AML-193 (cell line): ENCODE measurements at places on chromosomes 5 and 9.
A peak's percentile ranks its signal among the peaks of the same experiment; 100 is the strongest.

DNA sequence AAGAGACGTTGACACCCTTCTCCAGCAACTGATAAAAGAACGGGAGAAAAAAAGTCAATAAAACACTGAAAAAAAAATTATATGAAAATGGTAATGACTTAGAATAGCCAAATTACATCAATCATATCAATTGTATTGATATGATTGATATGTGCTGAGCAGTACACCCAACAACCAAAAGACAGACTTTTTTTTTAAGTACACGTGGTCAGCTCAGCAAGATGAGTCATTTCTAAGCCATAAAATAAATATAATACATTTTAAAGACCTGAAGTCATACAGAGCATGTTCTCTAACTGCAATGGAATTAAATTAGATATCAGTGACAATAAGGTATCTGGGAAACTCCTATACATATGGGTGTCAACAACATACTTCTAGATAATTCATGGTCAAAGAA is 30.9 kb upstream of the OLFM1 start:
- DNase-seq, result no peak

- DNase-seq, result no peak
Observed at GRCh38 chr5:124584991-124585715, 161.3 kb downstream of the ZNF608 start.

DNA sequence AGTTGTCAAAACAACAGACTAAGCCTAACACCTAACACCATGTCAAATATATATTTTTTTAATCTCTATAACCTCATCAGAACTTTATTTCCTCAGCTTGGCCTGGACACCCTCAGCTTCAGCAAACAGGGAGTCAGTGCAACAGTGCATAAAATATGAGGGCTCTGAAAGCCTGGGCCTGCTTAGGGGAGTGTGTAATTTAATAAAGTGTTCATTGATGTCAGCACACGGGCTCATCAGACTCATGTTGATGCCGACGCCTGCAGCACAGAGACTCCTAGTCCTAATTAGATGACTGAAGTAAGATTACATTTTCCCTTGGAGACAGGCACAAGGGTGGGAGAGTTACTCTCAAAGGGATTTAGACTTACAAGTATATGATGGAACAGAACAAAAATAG is 37.8 kb downstream of the CDH10 start:
- no peak for DNase-seq

GRCh38 chr5:41924872-41925554 is at the start of gene FBXO4:
Gene FBXO4, plus strand, starts transcription at chr5:41925281. Its CDS starts 29 bp downstream, at chr5:41925310.
- DNase-seq, result peak; percentile 84

DNA sequence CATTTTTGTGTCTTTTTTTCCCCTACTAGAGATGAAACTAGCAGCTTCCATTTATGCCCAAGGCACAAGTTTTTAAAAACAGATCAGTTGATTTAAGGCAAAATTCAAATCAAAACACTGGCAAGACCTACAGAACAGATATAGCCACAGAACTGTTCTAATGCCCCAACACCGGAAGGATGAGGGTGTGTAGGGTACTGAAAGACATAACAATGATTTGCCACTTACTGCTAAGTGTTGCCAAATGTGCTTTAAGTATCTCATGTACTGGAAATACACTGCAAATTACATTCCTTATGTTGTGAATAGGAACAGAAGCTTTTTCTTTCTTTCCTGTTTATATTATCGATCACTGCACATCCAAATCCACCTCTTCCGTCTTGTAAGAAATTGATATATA is 189.0 kb downstream of the CETN3 start:
- DNase-seq, result no peak

GRCh38 chr5:56190497-56190896 is 42.6 kb downstream of the ANKRD55 start:
- no peak for DNase-seq

- DNase-seq, result no peak
Observed at GRCh38 chr5:35660451-35660850, 42.8 kb downstream of the SPEF2 start.

DNA sequence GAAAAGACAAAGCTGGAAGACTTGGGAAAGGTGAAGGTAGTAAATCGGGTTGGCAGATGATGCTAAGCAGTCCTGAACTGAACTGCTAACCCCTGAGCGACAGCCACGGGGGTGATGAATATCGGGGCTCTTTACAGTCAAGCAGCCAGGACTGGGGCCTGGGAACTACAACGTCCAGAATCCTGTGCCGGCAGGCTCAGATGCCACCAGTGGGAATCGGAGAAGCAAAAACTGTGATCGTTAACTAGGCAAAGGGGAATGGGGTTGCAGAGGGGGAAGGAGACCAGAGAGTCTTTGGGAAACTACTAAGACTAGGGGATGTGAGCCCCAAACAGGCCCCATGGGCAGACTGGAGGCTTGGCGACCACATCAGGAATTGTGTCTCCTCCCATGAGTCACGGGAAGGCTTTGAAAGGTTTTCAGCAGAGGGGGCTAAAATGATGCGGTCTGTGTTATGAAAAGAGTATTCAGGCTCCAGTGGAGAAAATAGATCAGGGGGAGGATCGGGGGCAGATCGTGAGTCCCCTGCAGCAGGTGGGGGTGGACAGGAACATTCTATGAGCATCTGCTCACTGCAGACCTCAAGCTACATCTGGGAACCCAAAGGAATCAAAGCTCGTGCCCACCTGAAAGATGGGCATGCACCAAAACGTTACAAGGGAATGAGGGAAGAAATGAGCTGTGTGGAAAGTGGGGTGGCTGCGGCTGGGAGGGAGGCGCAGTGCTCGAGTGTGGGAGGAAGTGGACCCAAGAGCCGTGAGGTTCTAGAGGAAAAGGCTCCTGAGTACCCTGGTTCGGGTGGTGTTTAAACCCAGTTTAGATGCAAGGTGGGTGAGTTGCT is 53.8 kb downstream of the HRH2 start:
- no peak for DNase-seq

DNA sequence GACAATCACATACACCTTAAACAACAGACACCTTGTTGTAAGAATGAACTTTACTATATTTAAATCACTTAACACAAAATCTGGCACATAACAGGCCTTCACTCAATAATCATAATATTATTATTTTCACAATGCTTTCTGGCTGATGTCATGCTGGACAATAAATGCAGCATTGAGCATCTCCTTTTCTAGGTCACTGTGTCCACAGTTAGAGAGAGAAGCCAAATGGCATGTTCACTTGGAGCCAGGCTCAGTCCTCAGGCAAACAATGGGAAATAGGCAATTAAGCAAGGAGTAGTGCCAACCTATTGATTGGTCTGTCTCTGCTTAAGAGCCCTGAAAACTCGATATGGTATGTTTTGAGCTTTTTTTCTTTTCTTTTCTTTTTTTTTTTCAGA is 50.6 kb upstream of the KLF4 start:
- no peak for DNase-seq

- DNase-seq, result no peak
Observed at GRCh38 chr5:130529511-130530485, 625.5 kb downstream of the CHSY3 start.

DNA sequence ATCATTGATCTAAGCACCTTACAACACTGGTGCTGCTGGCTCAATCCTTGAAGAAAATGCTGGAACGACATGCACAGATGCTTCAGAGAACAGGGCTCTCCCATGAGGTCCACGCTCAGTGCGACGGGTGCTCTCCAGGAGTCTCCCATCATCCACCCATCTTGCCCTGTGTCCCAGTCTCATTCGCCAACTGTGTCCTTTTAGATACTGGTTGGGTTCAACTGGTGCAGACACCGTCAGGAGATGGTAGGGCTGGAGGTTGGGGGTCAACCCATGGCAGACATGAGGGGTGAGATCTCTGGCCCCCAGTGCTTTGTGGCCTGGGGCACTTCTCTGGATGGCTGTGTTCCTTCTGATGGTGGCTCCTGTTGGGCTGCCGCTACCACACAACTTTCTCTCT is 1.6 kb upstream of the OBP2B start:
- DNase-seq, result no peak

GRCh38 chr9:87263291-87263690 is 234.4 kb upstream of the DAPK1 start:
- DNase-seq, result no peak

DNA sequence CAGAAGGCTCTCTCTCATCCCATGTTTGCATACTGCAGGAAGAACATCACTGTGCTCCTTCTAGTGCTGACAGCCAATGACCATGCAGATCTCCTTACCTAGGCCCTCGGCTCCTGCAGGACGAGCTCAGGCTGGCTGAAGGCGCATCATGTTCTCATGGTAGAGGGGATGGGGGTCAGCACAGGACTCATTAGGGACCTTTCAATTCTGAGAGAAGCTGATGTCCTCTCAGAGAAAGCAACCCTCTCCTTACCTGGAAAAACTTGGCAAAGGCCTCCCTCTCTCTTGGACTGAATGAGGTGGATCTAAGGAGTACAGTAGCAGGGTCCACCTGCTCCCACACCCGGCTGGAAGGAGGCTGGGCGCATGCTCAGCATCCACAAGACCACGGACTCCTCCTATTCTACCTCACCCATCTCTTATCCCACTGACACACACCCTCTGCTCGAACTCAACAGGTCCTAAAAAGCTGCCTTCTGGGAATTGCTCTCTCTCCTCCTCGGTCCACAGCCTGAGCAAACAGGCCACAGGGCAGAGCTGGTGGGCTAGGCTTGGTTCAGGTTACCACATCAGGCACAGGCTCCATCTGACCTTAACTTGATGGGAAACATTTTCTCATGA is 2.9 kb downstream of the IPPK start:
- DNase-seq, result no peak

- no peak for DNase-seq
Observed at GRCh38 chr5:104267320-104268015, 704.9 kb upstream of the NUDT12 start.

- DNase-seq, result no peak
Observed at GRCh38 chr5:18992264-18992663, 995.7 kb downstream of the CDH18 start.

- no peak for DNase-seq
Observed at GRCh38 chr5:59786334-59786805, 107.2 kb downstream of the PDE4D start.

DNA sequence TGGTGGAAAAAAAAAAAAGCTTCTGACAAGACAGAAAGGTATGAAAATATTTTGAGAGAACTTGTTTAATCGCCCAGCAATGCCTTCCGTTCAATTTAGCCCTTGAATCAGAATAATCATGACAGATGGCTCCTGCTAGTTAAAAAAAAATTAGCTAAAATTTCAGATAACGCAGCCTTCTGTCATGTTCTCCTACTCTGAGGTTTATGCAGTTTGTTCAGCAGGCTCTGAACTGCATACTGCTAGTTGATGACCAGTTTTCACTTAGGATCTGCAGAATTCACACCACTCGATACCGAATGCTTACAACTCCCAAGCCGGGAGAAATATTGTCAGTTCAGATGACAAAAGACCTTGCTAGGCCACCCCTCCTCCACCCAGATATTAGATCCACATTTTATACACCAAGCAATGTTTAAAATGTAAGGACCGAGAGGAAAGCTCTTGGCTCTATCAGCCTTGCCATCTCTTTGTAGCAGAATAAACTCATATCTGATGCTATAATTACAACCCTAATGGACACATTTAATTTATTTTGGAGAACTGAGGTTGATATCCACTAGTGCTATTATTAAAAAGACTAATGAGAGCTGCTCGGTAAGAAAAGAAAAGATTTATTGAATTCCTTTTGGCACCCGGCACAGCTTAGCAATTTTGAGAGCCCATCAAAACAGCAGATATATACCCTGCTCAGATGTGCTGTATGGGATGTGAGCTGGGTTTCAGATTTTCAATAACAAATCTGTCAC is 322.8 kb downstream of the GLIS3 start:
- no peak for DNase-seq

DNA sequence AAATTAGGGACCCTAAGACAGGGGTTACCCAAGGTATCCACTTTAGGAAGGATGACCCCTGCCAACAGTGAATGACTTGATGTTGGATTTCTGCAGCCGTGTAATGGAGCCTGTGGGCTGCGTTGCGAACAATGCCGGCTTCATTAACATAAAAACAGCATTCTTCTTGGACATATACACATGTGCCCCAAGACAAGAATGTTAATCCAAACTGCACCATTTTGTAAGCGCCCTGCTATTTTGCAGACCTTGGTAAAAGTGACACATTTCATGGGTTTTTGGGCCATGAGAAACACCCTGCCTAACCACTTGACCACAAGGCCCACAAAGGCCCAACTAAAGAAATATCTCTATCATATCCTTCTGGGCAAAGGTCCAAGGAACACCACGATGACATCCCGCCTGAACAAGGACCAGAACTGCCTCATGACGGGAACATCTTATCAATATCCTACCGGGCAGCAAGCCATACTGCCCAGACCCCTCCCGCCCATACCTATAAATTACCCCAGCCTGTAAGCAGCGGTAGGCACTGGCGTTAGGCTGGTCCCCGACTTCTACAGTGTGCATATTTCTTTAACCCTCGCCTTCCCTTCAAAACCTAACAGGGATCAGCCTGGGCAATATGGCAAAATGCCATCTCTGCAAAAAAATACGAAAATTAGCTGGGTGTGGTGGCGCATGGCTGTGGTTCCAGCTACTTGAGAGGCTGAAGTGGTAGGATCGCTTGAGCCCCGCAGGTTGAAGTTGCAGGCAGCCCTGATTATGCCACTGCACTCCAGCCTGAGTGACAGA is 9.7 kb upstream of the PDCD1LG2 start:
- DNase-seq, result no peak

DNA sequence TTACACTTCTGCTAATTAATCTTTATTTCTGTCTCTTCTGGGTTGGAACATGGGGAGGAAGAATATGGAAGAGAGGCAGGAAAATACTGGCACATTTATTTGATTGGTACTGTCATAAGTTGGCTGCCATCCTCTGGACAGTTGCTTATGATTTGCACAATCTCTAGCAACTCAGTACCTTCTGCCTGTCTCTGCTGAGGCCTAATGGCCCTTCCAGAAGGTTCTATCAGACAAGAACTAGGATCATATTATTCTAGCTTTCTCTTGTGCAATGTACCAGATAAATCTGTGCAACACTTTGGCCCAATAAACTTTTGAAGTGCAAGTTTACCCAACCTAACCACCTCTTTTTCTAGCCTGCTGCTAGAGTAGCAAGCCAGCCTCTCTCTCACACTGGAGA is 335.0 kb downstream of the ARRDC3 start:
- no peak for DNase-seq

GRCh38 chr5:111509119-111509518 is 3.2 kb downstream of the STARD4 start:
- no peak for DNase-seq

GRCh38 chr9:114664181-114664580 is 6.6 kb upstream of the TEX53 start:
- DNase-seq, result no peak

DNA sequence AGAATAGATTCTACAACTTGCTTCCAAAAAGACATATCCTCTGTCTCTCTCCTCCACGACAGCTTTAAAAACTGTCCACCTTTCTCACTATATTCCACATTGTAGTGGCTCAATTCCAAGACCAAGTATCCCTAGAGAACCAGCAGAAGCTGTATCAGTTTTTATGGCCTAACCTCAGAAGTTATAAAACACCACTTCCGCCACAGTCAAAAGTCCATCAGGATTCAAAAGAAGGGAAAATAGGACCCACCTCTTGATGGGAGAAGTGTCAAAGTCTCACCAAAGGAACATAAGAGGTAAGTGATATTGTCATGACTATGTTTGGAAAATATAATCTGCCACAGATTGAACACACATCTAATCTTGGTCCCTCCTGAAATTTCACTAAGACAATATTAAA is 299.2 kb upstream of the RGMB start:
- no peak for DNase-seq
